ENCODE measurements at places on chromosomes 4 and X.

- H3K27ac ChIP-seq = no peak overlapping the region
- DNase-seq = no peak
- H3K27me3 ChIP-seq = no peaks in the 10 kb centered on the region
- H3K4me1 ChIP-seq = no peaks in the 10 kb centered on the region
Observed at GRCh38 chrX:138775517-138775916, 64.0 kb upstream of the FGF13 start.

GRCh38 chr4:8221476-8221875, 22.4 kb downstream of the SH3TC1 start:
- no peak overlapping the region for H3K4me3 ChIP-seq
- peak overlapping the region; percentile 3 for H3K27ac ChIP-seq
- no peaks in the 10 kb centered on the region for H3K27me3 ChIP-seq
- DNase-seq = no peak

GRCh38 chrX:46340696-46341095, 204.5 kb downstream of the ZNF674 start:
- DNase-seq = no peak
- peaks cover 2% of the 10 kb centered on the region for H3K4me1 ChIP-seq
- no peaks in the 10 kb centered on the region for H3K36me3 ChIP-seq
- H3K27me3 ChIP-seq = no peaks in the 10 kb centered on the region

DNA sequence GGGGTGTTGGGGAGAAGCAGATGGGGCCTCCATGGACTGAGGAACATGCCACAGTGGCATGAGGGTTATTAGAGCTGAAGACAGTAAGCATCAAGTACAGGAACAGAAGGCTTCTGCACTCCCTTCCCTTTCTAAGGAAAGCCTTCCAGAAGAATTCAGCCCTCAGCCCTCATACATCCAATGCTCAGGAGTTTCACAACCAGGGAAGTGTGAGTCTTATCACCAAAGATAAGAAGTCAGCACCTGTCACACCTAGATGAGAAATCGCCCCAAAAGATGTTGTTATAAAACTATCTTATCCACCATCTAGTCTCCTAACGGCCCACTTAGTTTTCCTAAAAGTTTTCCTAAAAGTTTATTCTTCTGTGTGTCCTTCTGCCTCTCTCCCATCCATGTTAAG, 78.0 kb upstream of the STS start:
- H3K27me3 ChIP-seq = no peaks in the 10 kb centered on the region
- peaks cover 24% of the 10 kb centered on the region for H3K4me1 ChIP-seq
- H3K36me3 ChIP-seq = peaks cover 24% of the 10 kb centered on the region
- H3K27ac ChIP-seq = no peak overlapping the region
- DNase-seq = no peak
- H3K4me3 ChIP-seq = no peak overlapping the region

GRCh38 chrX:50691820-50692219, 122.2 kb downstream of the SHROOM4 start:
- no peak for DNase-seq
- no peaks in the 10 kb centered on the region for H3K36me3 ChIP-seq
- no peaks in the 10 kb centered on the region for H3K27me3 ChIP-seq
- no peaks in the 10 kb centered on the region for H3K4me1 ChIP-seq

DNA sequence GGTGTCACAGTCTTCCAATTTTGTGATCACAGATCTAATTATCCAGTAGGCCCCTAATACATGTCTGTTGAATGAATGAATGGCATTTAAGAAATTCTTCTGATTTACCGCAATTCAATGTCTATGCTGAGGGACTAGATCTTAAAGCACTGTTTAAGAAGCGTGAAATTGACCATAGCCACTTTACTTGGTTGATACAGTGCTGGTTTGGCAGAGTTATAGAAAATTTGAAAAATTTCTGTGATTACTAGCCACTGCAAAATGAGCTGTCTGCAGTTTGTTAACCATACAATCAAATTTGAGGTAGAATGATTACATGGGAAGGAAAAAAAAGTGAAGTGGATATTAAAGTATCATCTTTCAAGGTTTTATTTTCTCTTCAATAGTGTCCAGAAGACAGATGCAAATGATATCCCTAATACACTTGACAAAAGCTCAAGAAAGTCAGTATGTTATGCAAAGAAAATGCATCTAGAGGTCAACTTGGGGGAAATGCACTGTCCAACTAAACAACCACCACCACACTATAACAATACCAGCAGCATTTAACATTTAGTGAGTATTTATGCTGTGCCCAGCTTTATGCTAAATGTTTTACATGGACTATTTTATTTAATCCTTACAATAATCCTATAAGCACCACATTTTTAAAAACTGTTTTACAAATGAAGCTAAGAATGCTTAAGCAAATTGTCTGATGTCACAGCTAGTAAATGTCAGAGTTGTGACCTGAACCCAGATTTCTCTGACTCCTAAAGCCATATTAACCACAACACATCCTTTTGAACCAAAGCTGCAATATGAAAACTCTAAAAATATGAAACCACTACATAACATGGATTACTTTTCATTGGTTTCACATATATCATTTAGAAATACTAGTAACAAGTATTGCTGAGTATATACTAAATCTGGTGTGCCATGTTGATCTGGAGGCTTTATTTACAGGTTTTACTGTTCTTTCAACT, 217.9 kb upstream of the MAB21L2 start:
- H3K27me3 ChIP-seq = no peaks in the 10 kb centered on the region
- H3K27ac ChIP-seq = no peak overlapping the region
- no peaks in the 10 kb centered on the region for H3K36me3 ChIP-seq
- H3K4me1 ChIP-seq = peaks cover 9% of the 10 kb centered on the region
- no peak overlapping the region for H3K4me3 ChIP-seq

DNA sequence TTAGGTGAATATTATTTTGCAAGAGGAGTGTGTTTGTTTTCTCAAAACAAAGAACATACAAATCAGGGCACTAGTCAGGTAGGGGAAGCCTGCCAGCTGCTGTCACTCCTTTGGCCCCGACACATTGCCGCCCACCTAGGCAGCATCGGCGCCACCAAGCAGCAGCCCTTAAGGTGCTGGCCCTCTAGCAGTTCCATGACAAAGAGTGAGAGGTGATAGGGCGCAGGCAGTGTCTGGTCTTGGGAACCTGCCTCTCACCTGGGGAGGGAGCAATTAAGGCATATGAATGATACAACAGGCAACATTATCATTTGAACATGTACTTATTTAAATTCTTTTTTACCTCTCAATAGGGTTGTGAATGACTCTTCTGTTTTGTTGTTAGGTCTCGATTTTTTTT, 135.1 kb downstream of the PLS3 start:
- H3K4me3 ChIP-seq = no peak overlapping the region
- no peak for DNase-seq
- H3K27me3 ChIP-seq = no peaks in the 10 kb centered on the region
- H3K36me3 ChIP-seq = no peaks in the 10 kb centered on the region

DNA sequence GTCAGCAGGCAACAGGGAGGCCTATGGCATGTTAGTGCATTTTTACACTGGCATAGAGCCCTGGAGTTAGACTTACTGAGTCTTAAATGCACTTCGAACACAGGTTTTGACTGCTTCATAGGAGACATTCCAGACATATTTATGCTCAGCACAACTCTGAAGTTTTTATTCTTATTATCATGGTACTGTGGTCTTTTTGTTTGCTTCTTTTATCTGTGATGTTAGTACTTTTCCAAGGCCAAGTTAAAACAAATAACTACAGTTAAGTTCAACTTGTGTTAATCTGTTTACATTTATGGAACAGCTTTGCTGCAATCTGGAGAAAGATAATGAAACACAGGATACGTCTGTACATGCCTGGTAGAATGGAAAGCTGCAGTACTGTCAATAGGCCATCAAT, 76.5 kb downstream of the COL4A5 start:
- H3K4me3 ChIP-seq = no peak overlapping the region
- H3K27me3 ChIP-seq = no peaks in the 10 kb centered on the region
- H3K36me3 ChIP-seq = no peaks in the 10 kb centered on the region
- no peak overlapping the region for H3K27ac ChIP-seq
- H3K4me1 ChIP-seq = no peaks in the 10 kb centered on the region

GRCh38 chr4:170414961-170415360, 325.2 kb upstream of the AADAT start:
- DNase-seq = no peak
- H3K27me3 ChIP-seq = no peaks in the 10 kb centered on the region
- no peak overlapping the region for H3K4me3 ChIP-seq
- no peaks in the 10 kb centered on the region for H3K36me3 ChIP-seq
- H3K27ac ChIP-seq = no peak overlapping the region

DNA sequence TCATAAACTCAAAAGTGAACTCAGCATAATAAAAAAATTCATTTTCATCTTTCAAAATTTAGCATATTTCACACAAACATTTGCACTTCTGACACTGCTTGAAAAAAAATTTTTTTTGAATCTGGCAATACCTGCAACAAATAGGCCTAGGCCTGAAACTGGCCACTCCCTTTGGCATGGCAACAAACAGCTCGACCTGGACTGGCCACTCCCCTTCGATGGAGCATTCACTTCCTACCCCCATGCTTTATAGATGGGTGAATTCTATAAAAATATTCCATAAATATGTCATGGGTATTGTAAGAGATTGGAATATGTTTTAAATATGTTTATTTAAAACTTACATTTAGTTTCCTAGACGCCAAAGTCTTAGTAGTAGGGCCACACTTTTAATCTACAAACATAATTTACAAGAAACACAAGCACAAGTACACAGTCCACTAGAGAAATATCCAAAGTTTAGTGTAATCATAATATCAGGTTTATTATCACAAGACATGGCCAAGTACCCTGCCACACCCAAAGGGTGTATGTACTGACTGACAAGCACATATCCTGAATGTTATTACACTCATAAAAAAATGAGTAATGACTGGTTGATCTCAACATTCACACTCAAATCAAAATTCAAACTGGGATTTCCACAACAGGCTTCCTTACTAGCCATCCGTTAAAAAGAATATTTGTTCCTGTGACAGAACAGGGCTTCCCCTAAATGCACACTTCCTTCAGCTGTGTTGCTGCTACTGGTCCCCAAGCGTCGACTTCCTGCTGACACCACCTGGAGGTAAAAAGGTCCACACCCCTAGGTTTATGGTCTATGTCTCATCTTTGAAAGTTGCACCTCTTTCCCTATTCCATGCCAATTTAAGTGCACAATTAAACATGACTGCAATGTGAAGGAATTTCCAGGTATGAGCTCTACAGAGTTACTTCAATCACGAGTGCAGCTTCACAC, 271.5 kb downstream of the NR3C2 start:
- no peak overlapping the region for H3K4me3 ChIP-seq
- DNase-seq = no peak
- no peaks in the 10 kb centered on the region for H3K27me3 ChIP-seq
- H3K4me1 ChIP-seq = peaks cover 2% of the 10 kb centered on the region
- H3K36me3 ChIP-seq = no peaks in the 10 kb centered on the region

- H3K4me3 ChIP-seq = no peak overlapping the region
- no peak for DNase-seq
- no peaks in the 10 kb centered on the region for H3K4me1 ChIP-seq
- no peaks in the 10 kb centered on the region for H3K36me3 ChIP-seq
- H3K27me3 ChIP-seq = no peaks in the 10 kb centered on the region
- no peak overlapping the region for H3K27ac ChIP-seq
Observed at GRCh38 chr4:5409237-5409636, 299.1 kb downstream of the EVC2 start.

GRCh38 chr4:3766036-3766784, at the start of gene ADRA2C:
Gene ADRA2C, plus strand, starts transcription at chr4:3766385. Its CDS starts 222 bp downstream, at chr4:3766607.
- DNase-seq = no peak
- H3K36me3 ChIP-seq = no peaks in the 10 kb centered on the region

Measured in activated T-helper 2 cell treated with anti-CD3 and anti-CD28 coated beads, Interferon-gamma antibody, Interleukin-2, Interleukin-4, amounts not matched to agents 10 μg/mL and 5 μg/mL and 100 μg/mL, durations not matched to agents 14 hours and 24 hours and 36 hours (primary cell).